ENCODE measurements at places on chromosomes 1 and 21. TPM values are rescaled to one million over a fixed set of nuclear protein-coding genes. Genes with fewer than 3 reads are reported as not detected.
A peak's percentile ranks its signal among the peaks of the same experiment; 100 is the strongest.

Gene EVI5
- 31.2 TPM for total RNA-seq

Gene GNAT2
- not detected for total RNA-seq

Gene ERO1B
- total RNA-seq = 17.0 TPM

DNA sequence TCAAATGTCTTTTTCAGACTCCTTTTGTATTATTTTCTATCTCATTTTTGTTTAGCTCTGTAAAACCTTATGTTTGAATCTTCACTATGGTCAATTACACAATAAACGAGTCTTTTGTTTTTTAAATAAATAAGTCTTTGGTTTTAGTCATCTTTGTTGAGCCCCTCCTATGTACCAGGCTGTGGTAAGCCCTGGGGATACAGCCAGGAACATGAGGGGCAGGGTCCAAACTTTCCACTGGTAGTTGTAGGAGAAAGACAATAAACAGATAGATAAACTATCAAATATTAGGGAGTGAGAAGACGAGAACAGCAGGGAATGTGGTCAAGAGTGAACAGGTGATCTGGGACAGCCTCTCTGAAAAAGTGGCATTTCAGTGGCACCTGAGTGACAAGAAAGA is 186.6 kb downstream of the ZNF281 start:
- no peaks in the 10 kb centered on the region for H3K27me3 ChIP-seq
- no peak overlapping the region for H3K4me3 ChIP-seq
- no peak for DNase-seq
- H3K4me1 ChIP-seq = no peaks in the 10 kb centered on the region

GRCh38 chr1:204562075-204562990 is 46.1 kb downstream of the MDM4 start:
- H3K27me3 ChIP-seq = no peaks in the 10 kb centered on the region
- H3K27ac ChIP-seq = peak overlapping the region; percentile 26
